ENCODE measurements at places on chromosomes 12 and 14.

DNA sequence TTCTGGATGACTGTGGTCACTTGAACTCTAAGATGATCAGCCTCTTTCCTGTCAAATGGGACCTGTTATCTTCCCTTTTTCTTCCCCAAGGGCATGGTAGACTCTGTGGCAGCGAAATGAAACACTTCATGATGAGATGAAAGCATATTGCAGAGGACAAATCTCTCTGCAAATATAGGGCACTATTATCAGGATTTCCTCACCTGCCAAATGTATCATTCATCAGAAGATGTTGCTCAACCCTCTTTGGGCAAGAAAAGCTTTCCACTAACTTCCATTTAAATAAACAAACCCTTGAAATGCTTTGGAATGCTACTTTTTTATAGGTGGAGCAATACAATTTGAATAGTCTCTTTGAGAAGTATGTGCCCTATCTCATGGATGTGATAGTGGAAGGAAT lies 105.0 kb downstream of the DNAH10 start:
- DNase-seq = no peak

GRCh38 chr12:25935355-25936144 lies 22.9 kb upstream of the RASSF8 start:
- no peak for DNase-seq

- no peak for DNase-seq
Measured at GRCh38 chr14:84694161-84694560, 835.8 kb upstream of the FLRT2 start.

DNA sequence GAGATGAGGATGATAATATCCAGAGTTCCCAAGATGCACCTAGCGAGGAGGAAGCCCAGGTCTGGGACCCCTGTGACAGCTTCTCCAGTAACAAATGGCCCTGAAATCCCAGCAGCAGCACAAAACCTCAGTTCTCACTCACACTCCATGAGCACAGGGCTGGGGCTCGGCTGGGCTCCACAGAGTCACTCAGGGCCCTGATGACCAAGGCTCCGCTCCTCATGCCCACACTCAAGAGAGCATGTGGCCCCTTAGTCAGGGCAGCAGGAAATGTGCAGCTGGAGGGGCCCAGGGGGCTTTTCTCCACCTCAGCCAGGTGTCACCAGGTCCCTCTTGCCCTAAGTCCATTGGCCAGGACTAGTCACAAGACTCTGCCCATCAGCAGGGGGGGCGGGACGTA lies 242.7 kb upstream of the SFSWAP start:
- DNase-seq = no peak

GRCh38 chr12:26101350-26101734 lies 23.5 kb downstream of the BHLHE41 start:
- no peak for DNase-seq

DNA sequence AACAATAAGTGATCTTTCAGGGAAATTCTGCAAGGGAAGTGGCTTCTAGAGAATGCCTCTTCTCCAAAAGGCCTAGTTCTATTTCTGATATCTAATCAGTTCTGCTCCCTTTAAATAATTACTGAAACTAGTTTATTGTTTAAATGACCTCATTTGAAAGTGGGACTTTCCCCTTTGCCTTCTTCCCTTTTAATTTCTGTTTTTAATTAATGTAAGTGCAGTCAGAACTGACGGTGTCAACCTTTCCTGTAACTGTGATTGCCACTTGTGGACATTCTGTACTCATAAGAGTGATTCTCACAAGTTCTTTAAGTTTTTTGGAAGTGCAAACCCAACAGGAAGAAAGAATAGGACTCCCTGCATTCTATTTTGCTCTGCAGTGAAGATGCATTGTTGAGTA lies 265.3 kb upstream of the PLEKHG7 start:
- DNase-seq = no peak

DNA sequence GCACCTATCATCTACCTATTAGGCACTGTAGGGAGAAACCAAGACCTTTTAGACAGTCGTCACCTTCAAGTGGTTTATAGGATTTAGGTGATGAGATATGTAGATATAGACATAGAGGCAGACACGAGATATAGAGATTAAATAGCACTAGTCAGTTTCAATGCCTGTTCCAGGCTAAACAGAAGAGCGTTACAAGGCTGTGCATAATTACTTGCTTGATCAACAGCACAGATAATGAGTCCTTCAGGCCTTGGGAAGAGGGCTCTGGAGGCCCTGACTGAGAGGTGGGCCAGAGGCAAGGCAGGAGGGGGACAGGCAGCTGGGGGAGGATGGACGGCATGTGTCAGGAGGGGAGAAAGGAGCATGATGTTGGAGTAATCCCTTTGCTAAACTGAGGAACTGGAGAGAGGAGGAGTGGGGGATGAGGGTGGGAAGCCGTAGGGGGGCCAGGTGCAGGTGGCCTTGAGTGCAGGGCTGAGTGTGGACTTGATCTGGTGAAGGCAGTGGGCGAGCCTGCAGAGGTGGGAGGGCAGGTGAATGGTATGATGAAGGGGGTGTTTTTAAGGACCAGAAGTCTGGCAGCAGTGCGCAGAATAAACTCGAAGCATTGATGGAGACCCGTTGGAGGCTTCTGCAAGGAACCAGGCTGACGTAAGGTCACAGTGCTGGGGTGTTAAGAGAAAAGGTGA lies 43.9 kb upstream of the ATP23 start:
- DNase-seq = no peak

- no peak for DNase-seq
Measured at GRCh38 chr12:93879476-93880421, 202.6 kb downstream of the CRADD start.

GRCh38 chr14:69260861-69261564 lies 1.1 kb downstream of the GALNT16 start:
- no peak for DNase-seq

- DNase-seq = no peak
Measured at GRCh38 chr12:9699898-9700605, 30.5 kb downstream of the CLEC2D start.

DNA sequence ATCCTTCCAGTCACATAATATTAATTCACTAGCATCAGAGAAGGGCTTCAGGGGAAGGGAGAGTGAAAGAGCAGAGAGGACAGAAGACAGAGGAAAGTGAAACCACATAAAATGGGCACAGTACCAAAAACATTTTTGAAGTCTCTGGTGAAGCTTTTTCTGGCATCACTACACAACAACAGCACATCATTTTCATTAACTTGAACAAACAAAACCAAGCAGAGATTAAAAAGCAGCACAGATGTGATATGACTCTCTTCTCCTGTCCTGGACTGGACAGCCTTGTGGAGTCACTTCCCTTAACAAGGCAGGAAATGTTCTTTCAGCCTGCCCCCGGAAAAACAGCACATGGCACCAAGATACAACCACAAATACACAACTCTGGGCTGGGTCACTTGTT lies 112.0 kb downstream of the TSPAN8 start:
- DNase-seq = no peak

GRCh38 chr14:30165255-30165654 lies 237.6 kb upstream of the PRKD1 start:
- DNase-seq = no peak

GRCh38 chr14:72808564-72808963 lies 85.3 kb downstream of the DPF3 start:
- DNase-seq = no peak

DNA sequence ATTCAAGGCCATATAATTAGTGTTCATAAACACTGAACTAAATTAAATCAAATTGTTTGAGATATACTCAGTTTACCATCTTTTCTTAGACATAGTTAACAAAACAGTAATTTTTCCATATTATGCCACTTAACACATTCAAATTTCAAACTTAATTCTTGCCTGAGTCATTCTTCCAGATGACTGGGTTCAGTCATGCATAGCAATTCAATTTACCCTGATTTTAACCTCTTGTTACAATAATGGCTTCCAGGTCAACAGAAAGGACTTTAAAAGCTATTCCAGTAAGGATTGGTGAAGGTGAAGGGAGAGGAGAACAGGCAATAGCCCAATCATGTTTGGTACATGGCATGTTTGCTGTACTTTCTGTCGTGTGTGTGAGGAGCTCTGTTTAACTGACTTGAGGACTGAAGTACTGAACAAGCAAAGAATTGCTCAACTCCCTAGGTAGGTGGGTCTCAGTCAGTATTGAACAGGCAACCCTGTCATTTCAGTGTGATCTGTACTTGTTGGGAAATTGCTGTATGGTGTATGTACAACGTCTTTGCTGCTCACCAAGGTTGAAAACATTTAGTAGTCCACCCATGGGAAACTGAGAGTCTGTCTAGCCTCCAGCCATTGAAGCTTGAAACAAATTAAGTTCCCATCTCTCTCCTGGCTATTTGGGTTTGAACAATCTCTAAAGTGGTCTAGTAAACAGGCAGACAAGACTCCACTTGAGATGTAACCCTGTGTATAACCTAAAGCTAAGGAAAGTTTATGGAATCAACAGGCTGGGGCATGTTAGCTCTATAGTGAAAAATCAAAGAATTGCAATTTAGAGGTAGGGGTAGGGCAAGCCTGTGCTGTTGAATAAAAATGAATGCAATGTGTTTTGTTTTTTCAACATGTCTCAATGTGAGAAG lies 327.2 kb downstream of the BTG1 start:
- no peak for DNase-seq

GRCh38 chr12:65892841-65893251 lies 68.6 kb downstream of the HMGA2 start:
- DNase-seq = peak; percentile 33

- peak; percentile 93 for DNase-seq
Measured at GRCh38 chr12:3170423-3171194, 93.4 kb downstream of the TSPAN9 start.

DNA sequence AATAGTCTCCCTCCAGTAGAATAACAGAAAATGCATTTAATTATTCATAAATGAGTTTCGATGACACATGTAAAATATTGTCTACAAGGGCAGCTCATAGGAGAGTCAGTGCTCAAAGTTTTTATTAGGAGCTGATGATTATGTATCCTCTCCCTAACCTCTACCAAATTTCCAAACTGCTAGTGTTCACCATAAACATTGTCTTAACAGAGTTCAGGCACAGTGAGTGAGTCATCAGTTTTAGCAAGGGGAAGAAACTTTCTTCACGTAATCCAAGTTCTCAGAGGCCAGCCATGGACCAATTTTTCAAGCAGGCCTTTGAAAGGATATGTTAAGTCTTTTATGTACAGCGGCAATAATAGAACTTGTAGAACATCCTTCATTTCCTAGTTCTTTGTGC lies 649.2 kb upstream of the MIS18BP1 start:
- DNase-seq = no peak

DNA sequence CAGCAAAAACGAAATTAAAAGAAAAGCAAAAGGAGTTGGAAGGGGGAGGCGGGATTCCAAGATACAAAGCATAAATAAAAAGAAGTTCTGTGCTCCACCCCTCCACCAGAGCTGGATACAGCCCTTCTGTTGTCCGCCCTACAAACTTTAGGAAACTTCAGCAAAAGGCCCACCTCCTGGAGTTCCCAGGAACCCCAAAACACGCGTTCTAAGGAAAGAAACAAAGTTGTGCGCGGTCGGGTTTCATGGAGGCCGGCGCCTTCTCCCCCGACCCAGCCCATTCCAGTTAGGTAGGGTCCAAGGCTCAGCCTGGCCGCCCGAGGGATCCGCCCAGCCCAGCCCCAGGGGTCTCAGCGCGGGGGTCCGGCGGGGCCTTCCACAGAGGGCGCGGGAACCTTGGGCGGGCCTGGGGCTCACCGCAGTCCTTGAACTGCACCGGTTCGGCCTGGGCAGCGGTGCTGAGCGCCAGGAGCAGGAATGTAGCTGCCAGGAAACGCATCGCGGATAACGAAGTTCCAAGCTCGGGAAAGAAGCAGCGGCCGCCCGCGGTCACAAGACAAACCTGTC lies at the start of gene NPC2:
NPC2 (minus strand) TSS at position 530 of the 567 bp plus-strand sequence; CDS start at position 499, 31 bp downstream.
- DNase-seq = no peak

- no peak for DNase-seq
Measured at GRCh38 chr14:21248739-21249411, 20.4 kb downstream of the HNRNPC start.

DNA sequence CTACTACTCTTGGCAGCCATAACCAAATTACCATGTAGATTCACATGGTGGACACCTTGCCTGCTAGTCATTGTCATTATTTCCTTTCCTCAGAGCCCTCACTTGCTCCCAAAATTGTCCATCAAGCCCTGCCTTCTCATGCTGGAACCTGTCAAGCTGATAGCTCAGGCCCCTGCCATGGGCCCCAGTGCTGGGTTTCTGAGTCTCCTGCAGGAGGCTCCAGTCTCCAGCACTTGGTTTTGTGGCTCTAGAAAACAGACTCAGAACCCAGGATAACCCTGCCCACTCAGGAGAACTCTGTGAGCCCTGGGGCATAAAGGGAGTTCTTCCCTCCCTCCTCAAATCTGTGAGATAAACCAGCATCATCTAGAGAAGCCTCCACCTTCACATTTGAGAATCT lies 10.8 kb downstream of the KRT71 start:
- DNase-seq = no peak

- DNase-seq = no peak
Measured at GRCh38 chr12:5456030-5456429, 24.1 kb downstream of the NTF3 start.

GRCh38 chr14:105325716-105326567 lies 11.4 kb downstream of the PACS2 start:
- DNase-seq = no peak

DNA sequence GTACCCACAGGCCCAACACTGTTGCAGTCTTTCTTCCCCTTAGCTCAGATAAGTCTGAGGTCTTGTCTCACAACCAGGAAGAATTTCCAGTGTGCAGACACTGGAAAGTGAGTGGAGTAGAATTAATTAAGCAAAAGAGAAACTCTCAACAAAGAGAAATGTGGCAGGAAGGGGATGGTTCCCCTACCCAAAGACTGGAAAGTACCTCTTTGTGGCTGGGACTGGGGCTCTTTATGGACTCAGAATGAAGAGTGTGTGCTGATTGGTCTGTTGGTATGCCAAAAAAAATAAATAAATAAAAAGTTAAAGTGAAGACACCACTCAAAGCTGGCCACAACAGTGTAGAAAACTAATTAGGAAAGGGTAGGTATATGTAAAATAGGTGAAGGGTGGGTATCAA lies 26.4 kb downstream of the GLIPR1L1 start:
- DNase-seq = no peak
